Cardiac fibroblast (primary cell): ENCODE measurements at places on chromosomes 16 and 17.

GRCh38 chr17:81866440-81867169 lies 4.5 kb downstream of the ARHGDIA start:
- DNase-seq, result peak; percentile 39

DNA sequence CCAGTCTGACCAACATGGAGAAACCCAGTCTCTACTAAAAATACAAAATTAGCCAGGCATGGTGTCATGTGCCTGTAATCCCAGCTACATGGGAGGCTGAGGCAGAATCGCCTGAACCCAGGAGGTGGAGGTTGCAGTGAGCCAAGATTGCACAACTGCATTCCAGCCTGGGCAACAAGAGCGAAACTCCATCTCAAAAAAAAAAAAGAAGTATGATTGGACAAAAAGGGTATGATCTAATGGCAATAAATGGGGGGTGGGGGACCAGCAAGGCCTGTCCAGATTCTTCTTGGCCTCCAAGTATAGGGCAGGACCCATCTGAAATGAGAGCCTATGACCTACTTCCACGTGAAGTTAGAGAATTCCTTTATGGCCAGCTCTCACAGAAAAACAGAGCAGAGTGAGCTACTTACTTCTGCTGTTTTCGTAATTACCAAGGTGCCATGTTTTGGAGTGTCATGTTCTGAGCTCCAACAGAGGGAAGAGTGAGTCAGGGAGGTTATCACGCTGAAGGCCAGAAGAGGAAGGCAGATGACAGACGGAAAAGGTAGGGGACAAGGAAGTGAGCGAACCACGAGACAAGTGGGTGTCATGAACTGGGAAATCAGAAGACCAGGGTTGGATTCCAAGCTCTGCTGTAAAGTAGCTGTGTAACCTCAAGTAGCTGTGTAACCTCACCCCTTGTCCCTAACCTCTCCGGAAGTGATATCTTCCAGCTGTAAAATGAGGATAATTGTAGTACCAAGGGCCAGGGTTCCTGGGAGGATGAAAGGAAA lies 3.6 kb upstream of the ZMYND15 start:
- DNase-seq, result peak; percentile 72

GRCh38 chr17:70137451-70138230 lies 31.7 kb upstream of the KCNJ2 start:
- DNase-seq, result peak; percentile 94

- DNase-seq, result peak; percentile 14
These were observed 42.8 kb downstream of the CDK5R1 start for GRCh38 chr17:32529604-32530003.

- no peak for DNase-seq
These were observed 6.1 kb upstream of the RNF157 start for GRCh38 chr17:76246080-76247066.

DNA sequence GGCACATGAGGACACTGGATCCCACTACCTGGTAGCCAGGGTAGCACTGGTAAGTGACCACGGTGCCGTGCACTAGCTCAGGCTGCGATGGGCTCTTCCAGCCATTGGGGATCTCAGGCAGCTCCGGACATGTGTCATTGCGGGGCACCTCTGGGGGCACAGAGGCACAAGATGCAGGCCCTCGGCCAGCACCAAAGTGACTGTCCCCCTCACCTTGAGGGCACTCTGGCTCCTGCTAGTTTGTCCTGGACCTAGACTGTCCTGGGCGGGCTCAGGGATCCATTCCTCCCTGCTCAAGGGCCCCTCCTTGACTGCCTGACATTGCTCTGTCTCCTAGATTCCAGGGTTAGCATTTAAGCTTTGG lies 6.7 kb upstream of the PHF12 start:
- DNase-seq, result no peak

DNA sequence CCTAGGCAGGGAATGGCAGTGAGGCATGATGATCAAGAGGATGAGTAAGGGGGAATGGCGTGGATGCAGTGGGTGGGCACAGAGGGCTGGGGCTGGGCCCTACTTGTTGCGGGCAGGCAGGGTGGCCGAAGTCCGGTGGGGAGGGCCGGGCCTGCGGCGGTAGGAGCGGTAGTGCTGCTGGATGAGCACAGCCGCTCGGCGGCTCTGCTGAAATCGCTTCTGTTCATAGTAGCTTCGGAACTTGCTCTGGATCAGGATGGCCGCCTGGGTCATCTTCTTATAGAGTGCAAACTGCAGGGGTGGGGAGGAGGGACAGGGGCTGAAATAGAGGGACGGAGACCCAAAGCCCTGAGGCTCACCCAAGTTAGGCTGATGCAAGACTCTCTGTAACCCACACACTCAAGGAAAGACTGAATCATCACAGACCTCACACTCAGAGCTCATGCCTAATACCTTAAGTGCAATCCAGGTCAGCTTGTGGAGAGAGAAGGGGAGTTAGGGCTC lies 1.5 kb upstream of the SPAG7 start:
- DNase-seq, result peak; percentile 95

DNA sequence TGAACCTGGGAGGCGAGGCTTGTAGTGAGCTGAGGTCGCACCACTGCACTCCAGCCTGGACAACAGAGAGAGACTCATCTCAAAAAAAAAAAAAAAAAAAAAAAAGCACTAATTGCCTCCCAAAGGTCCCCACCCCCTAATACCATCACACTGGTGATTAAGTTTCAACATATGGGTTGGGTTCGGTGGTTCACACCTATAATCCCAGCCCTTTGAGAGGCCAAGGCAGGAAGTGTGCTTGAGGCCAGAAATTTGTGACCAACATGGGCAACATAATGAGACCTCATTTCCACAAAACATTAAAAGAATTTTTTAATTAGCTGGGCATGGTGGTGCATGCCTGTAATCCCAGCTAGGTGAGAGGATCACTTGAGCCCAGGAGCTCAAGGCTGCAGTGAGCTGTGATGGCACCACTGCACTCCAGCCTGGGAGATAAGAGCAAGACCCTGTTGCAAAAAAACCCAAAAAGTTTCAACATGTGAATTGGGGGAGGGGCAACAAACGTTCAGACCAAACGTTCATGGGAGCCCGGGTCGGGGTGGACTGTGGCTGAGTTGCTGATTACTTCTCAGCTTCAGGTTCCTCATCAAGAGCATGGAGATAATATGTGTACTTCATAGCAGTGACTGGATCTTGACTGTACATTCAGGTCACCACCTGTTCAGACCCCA lies 62.1 kb upstream of the NOL11 start:
- no peak for DNase-seq

GRCh38 chr17:80596760-80597608 lies 52.3 kb downstream of the RPTOR start:
- DNase-seq, result no peak

GRCh38 chr17:58329810-58330537 lies 1.4 kb upstream of the TSPOAP1 start:
- no peak for DNase-seq

DNA sequence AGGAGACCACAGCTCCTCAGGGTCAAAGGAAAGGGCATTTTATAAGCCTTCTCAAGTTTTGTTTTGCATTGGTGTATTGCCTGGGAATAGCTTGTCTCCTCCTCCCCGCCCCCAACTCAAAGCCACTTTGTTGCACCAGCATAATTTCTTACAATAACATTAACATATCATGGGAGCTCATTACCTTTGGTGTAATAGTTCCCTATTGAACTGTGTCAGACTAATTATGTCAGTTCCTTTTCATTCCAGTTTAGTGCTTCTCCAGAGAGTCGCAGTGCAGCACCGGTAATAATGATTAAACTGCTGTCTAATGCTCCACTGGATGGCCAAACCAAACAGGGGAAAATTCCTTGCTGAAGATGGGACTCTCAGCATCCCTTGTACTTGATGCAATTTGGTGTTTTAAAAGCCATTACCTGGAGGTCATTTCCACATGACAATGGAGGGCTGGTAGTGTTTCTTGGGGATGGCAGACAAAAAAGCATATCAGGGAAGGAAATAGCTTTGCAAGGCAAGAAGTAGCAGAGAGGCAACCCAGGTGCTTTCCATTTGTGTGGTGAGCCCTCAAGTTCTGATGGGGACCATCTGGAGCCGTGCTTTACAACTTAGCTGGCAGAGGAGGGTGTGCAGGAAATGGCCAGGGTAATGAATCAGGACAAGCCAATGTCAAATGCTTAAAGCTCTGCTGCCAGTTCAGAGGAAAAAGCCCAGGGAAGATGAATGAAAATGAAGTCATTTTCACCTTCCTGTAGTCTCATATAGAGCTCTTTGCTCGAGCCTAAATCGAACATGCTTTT lies 91.5 kb upstream of the NLRP1 start:
- DNase-seq, result no peak

GRCh38 chr16:17173281-17173680 lies 297.5 kb downstream of the XYLT1 start:
- peak; percentile 60 for DNase-seq

GRCh38 chr17:77891602-77892001 lies 66.9 kb upstream of the TNRC6C start:
- no peak for DNase-seq

GRCh38 chr17:32936894-32937500 lies 9.0 kb downstream of the TMEM98 start:
- DNase-seq, result peak; percentile 73

GRCh38 chr17:32520737-32521404 lies 34.1 kb downstream of the CDK5R1 start:
- no peak for DNase-seq

GRCh38 chr16:11270602-11271162 lies 1.6 kb upstream of the TNP2 start:
- DNase-seq, result no peak

- no peak for DNase-seq
These were observed 11.3 kb downstream of the TBC1D16 start for GRCh38 chr17:80024206-80024972.

GRCh38 chr17:50027881-50028735 lies 27.8 kb upstream of the ITGA3 start:
- peak; percentile 49 for DNase-seq

DNA sequence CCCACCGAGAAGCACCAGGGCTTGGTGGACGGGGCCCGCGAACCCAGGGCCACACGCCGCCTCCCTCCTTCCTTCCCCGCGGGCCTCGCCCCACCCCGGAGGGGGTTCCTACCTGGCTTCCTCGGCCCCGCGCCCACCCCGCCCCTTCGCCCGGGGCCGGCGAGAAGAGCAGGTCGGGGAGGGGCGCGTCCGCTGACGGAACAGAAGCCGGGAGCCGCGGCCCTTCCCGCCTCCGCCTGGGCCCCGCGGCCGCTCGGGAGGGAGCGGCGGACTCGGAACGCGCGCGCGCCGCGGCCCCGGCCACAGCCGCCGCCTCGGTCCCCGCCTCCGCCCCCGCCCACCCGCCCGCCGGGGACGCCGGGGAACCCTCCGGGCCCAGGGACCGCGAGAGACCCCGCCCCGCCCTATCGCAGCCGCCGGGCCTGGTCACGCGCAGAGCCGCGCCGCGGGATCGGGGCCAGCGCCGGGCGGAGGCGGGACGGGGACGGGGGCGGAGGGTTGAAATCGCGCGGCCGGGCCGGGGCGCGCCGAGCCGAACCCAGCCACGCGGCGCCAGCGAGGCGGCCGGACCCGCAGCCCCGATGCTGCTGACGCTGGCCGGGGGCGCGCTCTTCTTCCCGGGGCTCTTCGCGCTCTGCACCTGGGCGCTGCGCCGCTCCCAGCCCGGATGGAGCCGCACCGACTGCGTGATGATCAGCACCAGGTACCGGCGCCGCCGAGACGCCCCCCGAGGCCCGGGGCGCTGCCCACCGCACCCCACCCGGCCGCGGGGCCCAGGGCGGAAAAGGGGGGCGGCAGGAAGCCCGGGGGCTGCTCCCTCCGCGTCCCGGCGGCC lies at the start of gene TLCD3A:
Gene TLCD3A, plus strand, starts transcription at position 530 of the 835 bp plus-strand sequence. Its CDS starts 52 bp downstream, at position 582.
- peak; percentile 74 for DNase-seq

GRCh38 chr16:309476-309875 lies 26.5 kb downstream of the PDIA2 start:
- no peak for DNase-seq

DNA sequence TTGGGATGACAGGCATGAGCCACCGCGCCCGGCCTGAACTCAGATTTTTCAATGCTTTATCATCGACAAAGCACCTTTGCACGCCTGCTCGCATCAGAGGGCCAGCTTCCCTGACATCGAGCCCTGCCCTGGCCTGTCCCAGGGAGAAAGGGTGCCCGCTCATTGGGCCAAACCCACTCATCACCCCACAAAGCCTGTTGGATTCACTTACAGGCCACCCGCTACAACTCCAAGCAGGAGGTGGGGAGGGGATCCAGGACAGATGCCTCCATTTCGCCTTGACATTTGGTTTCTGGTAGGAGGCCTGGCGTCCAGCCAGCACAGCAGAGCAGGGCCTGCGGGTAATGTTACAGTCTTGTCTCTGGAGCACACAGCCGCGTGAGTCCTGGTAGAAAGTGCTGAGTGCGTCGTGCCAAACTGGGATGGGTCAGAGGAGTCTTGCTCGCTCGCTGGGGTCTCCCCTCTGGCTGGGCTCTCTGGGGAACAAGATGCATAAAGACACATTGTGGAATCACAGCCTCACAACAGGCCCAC lies 19.8 kb downstream of the SMTNL2 start:
- peak; percentile 84 for DNase-seq

DNA sequence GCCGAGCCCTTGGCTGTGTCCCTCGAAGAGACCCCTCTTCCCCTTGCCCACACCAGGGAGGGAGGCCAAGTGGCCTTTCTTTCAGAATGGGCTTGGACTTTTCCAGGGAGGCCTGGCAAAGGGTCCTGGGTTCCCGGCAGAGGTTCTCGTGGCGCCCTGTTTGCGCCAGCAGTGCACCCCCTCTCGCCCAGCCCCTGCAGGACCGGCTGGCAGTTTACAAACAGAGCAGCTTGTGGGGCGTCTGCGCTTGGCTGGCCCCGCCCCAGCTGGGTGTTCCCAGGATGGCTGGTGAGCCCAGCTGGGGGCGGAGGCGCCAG lies 137.8 kb upstream of the CIBAR2 start:
- DNase-seq, result no peak
